ENCODE measurements at places on chromosomes 3 and 15.
A peak's percentile ranks its signal among the peaks of the same experiment; 100 is the strongest.

GRCh38 chr3:114323546-114324254 lies 29.9 kb downstream of the TIGIT start:
- DNase-seq: no peak

GRCh38 chr3:123759311-123759710 lies 124.8 kb downstream of the MYLK start:
- DNase-seq: peak; percentile 86

DNA sequence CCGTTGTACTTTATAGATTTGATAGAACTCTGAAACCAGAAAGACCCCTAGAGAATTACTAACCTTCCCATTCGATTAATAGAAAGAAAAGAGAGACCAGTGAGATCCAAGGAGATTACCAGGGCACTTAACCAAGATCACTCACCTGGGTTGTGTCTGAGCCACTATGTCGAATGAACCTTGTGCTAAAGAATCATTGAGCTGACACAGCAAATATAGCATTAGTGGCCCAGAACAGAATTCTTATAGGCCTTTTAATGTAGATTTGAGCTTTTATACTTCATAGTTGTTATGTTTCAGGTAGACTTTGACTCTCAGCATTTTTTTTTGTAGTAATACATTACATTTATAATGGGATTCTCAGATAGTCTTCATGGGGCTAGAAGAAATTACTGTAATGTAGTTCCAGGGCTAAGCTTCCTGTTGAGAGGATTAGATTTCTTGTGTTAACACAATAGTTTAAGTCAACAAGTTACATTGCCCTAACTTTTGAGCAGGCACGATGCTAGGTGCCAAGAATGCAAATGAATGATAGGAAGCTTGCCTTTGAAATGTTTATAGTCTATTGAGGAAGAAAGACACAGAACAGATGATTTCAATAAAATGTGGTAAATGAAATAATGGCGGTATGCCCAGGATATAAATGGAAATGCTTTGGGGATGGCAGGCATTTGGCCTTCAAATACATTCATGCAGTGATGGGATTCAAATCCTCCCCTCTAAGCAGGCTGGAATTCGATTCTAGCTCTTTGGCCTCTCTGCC lies 24.4 kb upstream of the ABHD10 start:
- DNase-seq: peak; percentile 56

GRCh38 chr3:53075743-53076140 lies 29.9 kb upstream of the SFMBT1 start:
- DNase-seq: no peak

- no peak for DNase-seq
Observed at GRCh38 chr15:67979281-67979680, 74.8 kb upstream of the PIAS1 start.

- DNase-seq: no peak
Observed at GRCh38 chr15:49379996-49380395, 43.0 kb upstream of the FGF7 start.

DNA sequence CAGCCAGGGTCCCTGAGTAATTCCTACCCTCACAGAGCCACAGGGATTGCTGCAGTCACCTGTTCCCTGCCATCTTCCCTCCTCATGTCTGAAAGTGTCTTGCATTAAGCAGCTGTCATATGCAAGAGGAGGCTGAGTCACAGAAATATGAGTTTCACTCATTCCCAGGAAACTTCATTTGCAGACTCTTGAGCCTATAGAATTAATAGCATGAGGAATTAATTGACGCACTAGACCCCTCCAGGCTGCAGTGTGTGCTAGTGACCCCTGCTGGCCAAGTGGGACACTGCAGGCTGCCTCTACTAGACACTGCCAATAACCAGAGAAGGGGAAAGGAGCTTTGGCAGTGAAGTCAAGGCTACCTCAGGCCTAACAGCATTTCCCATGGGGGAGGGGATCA lies 50.6 kb upstream of the SLC6A1 start:
- no peak for DNase-seq

DNA sequence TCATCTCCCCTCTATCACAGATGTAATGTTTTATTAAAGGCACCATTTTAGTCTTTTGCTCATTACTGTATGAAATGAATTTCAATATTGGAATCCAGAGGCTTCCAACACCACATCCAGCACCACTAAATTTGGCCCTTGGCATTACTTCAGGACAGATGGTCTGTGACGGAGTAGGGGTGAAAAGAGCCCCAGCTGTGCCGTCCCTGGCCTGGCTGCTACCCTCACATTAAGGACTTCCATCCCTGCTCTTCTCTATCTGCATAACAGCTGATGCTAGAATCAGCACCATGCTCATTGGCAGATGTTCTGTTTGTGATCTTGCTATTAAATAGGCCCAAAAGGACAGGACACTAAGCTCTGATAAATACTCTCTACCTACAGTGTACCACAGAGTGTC lies 152.9 kb downstream of the IL1RAP start:
- DNase-seq: no peak

All from M059J (cell line).